ENCODE measurements at places on chromosomes 6 and 20.

GRCh38 chr6:146595972-146596731, 2.6 kb upstream of the ADGB start:
- DNase-seq = no peak

DNA sequence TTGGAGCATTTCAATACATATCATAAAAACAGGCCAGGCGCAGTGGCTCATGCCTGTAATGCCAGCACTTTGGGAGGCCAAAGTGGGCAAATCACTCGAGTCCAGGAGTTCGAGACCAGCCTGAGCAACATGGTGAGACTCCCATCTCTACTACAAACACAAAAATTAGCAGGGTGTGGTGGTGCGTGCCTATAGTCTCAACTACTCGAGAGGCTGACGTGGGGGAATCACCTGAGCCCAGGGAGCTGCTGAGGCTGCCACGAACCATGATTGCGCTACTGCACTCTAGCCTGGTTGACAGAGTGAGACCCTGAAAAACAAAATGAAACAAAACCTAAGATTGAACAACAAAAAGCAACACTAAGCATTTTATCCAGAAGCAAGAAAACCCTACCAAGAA, 47.2 kb downstream of the BACH2 start:
- DNase-seq = no peak

DNA sequence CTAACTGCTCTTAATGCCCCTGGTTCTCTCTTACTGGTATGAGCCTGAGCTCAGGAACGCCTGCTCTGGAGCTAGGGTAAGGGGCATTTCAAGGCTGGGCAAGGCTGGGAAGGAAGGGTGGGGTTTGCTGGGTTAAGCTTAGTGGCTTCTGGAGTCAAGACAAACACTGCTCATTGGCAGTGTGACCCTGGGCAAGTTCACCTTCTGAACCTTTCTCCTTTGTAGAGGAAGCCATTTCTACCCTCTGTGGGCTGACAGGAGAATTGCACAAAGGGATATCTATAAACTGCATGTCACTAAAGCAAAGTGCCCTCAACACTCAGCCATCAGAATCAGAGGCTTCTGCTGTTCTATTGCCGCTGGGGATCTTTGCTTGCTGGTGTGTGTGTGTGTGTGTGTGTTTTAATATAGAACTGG, 20.3 kb upstream of the LRRN4 start:
- DNase-seq = no peak

DNA sequence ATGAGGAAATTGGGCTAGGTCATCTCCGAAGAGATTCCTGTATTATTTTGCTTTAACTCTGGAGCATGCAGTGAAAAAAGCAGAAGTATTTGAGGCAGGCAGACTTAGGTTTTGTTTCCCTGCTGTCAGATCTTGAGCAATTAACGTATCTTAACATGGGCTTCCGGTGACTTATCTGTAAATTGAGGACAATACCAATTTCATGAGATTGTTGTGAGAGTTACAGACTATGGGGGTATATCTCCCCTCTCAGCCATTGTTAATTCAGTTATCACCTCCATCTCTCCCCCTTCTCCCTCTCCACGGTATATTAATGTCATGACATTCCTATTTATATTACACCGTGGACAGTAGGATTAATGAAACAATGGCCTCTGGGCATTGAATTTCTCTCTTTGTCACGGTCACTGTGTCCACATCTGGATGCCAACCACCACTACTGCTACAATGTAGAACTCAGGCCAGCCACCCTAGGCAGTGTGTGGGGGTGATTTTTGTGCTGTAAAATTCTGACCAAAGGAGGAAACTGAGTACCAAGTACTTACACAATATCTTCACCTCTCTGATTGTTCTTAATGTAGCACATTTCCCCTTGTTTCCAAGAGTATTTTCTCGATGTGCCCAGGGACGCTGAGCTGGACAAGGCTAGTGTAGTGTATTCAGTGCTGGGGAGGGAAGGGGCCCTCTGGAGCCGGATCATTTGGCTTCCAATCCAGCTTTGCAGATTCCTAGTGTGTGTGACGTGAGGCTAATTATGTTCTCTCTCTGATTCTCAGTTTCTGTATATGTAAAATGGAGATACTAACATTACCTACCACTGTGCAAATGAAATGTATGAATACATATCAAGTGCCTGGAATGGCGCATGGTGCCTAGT, 77.2 kb downstream of the GCNT2 start:
- DNase-seq = no peak

DNA sequence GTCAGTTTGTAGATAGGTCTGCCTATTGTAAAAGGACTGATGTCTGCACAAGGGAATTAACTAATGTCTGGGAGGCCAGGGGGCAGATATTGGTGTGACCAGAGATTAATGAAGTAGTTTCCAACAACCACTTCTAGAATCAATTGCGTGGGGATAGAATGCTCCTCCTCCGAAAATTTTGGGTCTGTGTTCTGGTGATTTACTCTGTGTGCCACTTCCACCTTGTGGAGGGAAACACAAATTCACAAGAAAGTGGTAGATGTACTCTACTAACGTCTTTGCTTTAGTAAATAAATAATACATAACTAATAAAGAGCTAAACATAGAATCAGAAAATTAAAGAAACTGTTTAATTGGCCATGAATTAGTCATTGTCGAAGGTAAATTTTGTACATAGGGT, 25.5 kb downstream of the TMEM14A start:
- no peak for DNase-seq

DNA sequence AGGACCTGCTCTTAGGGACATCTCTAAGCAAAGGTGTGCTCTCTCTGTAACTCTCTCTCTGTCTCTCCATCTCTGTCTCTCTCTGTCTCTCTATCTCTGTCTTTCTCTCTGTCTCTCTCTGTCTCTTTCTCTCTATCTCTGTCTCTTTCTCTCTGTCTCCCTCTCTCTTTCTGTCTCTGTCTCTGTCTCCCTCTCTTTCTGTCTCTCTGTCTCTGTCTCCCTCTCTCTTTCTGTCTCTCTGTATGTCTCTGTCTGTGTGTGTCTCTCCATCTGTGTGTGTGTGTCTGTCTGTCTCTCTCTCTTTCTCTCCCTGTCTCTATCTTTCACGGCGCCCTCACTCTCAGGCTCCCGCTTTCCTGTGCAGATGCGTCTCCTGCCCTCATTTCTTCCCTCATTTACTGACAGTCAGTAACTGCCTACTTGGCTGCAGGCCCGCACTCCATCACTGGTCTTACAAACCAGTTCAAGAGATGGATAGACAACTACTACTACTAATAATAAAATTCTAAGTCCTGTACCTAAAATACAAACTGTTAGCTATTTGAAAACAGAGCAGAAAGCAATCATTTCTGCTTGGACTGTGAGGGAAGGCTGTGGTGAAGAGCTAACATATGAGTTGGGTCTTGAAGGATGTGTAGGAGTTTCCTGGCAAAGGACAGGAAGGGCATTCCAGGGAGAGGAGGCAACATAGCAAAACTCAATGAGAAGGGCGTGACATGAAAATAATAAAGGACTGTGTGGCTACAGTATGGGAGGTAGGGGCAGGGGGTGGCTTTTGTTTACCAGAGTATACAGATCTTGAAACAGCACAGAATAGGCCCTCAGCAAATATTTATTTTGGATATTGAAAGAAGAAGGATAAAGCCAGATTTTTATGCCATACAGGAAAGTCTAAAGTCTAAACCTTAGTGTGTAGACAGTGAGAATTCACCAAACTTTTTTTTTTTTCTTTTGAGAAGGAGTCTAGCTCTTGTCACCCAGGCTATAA, 67.8 kb upstream of the TAB2 start:
- DNase-seq = no peak

GRCh38 chr6:34672657-34673043, 23.9 kb downstream of the ILRUN start:
- DNase-seq = no peak

Measured in AG09319 (cell line).